Left lobe of liver (tissue), 2 donors: ENCODE measurements at places on chromosomes 7 and 10. TPM values are rescaled to one million over a fixed set of nuclear protein-coding genes. Genes with fewer than 3 reads are reported as not detected.

DNA sequence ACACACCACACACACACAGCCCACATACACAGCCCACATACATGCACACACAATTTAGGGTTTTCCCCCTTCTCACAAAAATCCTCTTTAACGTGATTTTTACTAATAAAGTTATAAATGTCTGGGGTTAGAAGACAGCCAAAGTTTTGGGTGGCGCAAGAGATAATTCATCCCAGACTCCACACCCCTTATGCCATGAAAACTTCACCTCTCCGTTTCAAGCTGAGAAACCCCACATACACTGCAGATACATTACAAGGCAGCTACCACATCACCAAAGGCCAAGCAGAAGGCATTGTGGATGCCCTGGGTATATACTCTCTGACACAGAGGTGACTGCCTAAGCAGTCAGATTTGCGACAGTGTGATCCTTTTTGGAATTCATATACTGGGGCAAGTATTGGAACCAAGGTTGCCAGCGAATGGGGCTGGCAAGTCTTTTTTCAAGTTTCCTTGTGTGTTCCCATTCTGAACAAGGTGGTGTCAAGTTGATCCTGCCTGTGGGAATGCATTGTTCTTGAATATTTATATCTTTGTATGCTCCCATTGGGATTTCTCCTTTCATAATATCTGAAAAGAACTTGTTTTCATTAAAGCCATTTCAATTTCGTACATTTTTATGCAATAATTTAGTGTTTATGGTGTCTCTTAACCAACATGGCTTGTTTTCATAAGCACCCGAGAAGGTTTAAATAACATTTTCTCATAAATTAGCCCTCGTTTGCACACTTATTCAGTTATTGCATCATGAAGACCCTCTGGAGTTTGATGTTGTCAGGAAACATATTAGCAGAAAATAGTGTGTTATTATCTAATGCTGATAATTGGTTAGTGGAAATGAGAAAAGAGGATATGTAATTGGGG, 130.2 kb downstream of the TCF7L2 start:
- DNase-seq, result no peak

DNA sequence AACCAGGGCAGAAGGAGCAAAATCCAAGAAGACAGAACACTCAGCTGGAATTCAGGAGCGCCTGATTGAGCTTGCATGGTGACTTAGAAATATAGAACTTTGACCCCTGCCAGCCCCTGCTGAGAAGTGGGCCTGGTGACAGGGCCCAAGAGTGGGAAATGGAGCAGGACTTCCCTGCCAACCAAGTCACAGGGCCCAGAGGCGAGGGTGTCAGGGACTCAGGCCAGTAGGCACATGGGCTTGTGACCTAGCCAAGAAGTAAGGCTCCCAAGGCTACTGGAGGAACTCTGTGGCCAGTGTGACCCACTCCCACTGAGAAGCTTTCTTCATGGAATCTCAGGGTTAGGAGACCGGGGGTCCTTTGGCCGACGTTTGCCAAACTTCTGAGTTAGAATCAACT, 31.9 kb downstream of the LRRC20 start:
- no peak for DNase-seq

- DNase-seq, result no peak
Measured at GRCh38 chr10:129892548-129893052, 71.5 kb downstream of the EBF3 start.

PIP gene
- not detected for total RNA-seq

- no peak for DNase-seq
Measured at GRCh38 chr7:103811997-103812396, 177.5 kb downstream of the RELN start.
